Right lobe of liver (tissue), 6 donors: ENCODE measurements at places on chromosomes 16 and 17. TPM values are rescaled to one million over a fixed set of nuclear protein-coding genes. Genes with fewer than 3 reads are reported as not detected.

The KRT28 gene
- total RNA-seq = not detected

The KRT31 gene
- total RNA-seq = not detected

The MYL4 gene
- not detected for total RNA-seq

The PRSS21 gene
- not detected for total RNA-seq

The CCL23 gene
- 2.5 TPM for total RNA-seq

The ABI3 gene
- 5.3 TPM for total RNA-seq

The SCIMP gene
- 2.7 TPM for total RNA-seq

- no peaks in the 10 kb centered on the region for H3K36me3 ChIP-seq
- H3K27ac ChIP-seq = no peak overlapping the region
- no peak for DNase-seq
- H3K27me3 ChIP-seq = no peaks in the 10 kb centered on the region
Measured at GRCh38 chr17:51124640-51125503, 4.2 kb upstream of the SPAG9 start.

GRCh38 chr16:77636615-77637014 is 85.7 kb upstream of the NUDT7 start:
- no peak overlapping the region for H3K27ac ChIP-seq
- H3K4me3 ChIP-seq = no peak overlapping the region
- H3K36me3 ChIP-seq = no peaks in the 10 kb centered on the region

DNA sequence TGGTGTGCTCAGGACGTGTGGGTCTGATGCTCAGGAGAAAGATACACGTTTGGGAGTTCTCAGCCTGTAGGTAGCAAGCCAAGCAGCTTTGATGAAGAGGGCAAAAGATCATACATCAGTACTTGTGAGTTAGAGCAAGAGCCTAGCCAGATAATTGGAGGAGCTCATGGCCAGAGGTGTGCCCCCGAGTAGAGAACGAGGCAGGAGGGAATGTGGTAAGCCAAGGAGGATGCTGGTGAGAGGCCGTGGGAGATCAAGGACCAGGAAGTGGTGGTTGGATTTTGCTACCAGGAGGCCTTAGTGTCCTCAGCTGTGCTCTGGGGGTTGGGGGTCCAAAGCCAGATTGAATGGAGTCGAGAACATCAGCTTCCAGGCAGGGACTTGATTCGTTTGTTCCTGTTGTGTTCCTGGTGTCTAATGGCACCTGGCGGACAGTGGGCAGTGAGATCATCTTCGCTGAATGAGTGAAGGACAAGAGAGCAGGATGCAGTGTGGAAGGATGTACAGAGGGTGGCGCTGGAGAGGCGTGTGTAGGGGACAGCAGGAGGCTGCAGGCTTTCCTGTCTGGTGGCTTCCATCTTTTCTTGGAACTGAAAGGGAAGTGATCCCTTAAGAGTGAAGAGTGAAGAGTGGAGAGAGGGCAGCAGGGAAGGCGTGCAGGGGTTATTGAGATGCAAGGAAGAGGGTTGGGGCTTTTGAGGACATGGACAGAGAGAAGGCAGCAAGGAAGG is 11.6 kb downstream of the FBXL19 start:
- H3K36me3 ChIP-seq = no peaks in the 10 kb centered on the region
- H3K4me3 ChIP-seq = no peak overlapping the region
- H3K27ac ChIP-seq = no peak overlapping the region
- H3K27me3 ChIP-seq = no peaks in the 10 kb centered on the region

DNA sequence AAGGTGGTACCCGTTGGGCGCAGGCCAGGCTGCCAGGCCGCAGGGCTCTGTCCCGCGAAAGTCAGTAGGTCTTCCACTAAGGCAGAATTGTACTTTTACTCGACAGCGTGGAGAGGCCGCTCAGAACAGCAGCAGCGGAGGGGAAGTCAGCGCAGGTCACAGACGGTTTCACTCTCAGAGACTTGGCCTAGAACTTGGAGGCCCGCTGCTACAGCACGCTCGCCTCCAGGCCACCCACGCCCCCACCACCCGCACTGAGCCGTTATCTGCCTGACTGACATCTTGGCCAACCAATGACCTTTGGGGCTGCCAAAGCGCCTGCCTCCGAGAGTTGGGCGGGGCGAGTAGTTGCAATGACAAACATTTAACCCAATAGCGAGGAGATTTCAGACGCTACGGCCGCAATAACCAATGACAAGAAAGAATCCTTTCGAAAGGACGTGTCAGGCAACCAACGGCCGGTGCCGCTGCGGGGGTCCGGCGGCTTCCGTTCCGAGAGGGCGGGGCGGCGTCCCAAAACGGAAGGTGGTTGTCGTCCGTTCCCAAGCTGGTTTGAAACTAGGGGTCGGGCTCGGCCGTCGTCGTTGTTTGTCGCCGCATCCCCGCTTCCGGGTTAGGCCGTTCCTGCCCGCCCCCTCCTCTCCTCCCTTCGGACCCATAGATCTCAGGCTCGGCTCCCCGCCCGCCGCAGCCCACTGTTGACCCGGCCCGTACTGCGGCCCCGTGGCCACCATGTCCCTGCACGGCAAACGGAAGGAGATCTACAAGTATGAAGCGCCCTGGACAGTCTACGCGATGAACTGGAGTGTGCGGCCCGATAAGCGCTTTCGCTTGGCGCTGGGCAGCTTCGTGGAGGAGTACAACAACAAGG is at the start of gene DCAF7:
Gene DCAF7, plus strand, starts transcription at position 532 of the 871 bp plus-strand sequence. Its CDS starts 201 bp downstream, at position 733.
- H3K27me3 ChIP-seq = no peaks in the 10 kb centered on the region
- H3K36me3 ChIP-seq = no peaks in the 10 kb centered on the region
- peak; percentile 100 for DNase-seq
- H3K4me3 ChIP-seq = peak within 1 kb of the TSS; percentile 99
- no peaks in the 10 kb centered on the region for H3K4me1 ChIP-seq
- peak within 1 kb of the TSS; percentile 86 for H3K27ac ChIP-seq

DNA sequence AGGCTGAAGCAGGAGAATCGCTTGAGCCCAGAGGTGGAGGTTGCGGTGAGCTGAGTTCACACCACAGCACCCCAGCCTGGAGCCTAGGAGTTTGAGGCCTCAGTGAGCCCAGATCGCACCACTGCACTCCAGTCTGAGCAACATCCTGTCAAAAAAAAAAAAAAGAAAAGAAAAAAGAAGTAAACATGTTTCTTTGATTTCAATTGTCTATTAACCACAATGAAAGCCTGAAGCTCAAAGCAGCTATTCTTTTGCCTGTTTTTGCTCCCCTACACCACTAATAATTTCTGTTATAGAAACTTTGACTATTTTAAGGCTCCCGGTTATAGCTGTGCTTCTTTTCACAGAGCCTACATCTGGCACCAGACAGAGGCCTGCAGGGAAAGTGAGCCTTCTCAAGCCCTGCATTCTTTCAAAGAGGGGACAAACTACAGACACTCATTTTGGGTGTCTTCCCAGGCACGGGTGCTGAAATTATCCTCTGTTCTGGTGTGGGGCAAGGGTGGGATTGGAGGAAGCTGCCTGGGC is 14.2 kb upstream of the SLC52A1 start:
- peak overlapping the region; percentile 63 for H3K27ac ChIP-seq
- no peaks in the 10 kb centered on the region for H3K4me1 ChIP-seq
- H3K27me3 ChIP-seq = no peaks in the 10 kb centered on the region
- DNase-seq = no peak
- no peaks in the 10 kb centered on the region for H3K36me3 ChIP-seq

DNA sequence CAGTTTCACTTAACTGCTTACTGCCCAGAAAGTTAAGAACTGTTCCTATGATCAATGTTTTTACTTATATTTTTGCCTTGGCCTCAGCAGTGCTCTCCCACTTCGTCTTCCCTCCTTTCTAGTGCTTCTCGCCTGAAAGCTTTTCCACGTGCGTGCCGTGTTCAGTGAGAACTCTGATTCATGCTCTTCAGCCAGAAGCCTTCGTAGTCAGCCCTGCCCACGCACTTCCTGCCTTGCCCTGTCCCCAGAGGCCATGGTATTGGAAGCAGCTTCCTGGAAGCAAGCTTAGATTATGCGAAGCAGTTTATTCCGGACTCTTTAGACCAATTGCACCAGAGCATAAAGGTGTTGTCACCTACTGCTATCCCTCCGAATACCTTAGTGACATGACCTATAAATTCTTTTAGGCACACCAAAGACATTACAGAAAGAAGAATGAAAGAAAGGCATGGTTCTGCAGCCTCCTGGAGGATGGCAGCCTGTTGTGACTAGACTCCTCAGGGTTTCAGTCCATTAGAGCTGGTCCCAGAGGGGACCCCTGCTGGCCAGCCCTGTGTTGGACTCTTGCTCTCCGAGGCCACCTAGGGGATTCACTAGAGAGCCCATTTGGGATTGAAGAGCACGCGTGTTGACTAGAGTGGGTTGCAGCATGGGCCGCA is 105.2 kb downstream of the RPTOR start:
- H3K27ac ChIP-seq = no peak overlapping the region
- H3K36me3 ChIP-seq = no peaks in the 10 kb centered on the region
- no peaks in the 10 kb centered on the region for H3K4me1 ChIP-seq
- no peaks in the 10 kb centered on the region for H3K27me3 ChIP-seq
- no peak overlapping the region for H3K4me3 ChIP-seq

- no peak for DNase-seq
- H3K27ac ChIP-seq = peak overlapping the region; percentile 13
- no peaks in the 10 kb centered on the region for H3K27me3 ChIP-seq
- H3K4me1 ChIP-seq = peaks cover 10% of the 10 kb centered on the region
Measured at GRCh38 chr17:67227488-67227887, 17.5 kb downstream of the HELZ start.

DNA sequence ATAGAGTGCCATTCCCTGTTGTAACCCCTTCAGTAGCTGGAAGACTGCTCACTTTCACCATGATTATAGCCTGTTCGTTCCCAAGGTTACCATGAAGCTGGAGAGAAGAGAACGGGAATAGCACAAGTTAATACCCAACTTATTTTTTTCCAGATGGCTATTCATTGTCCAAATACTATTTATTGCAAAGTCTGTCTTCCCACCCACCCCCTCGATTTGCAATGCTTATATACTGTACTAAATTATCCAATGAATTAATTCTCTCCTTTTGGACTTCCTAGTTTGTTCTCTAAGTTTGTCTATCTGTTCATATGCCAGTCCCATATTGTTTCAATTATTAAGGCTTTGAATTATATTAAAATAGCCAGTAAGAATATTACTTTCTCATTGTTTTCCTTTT is 231.0 kb downstream of the RAB11FIP4 start:
- H3K27ac ChIP-seq = no peak overlapping the region
- H3K4me1 ChIP-seq = no peaks in the 10 kb centered on the region
- no peak overlapping the region for H3K4me3 ChIP-seq
- no peaks in the 10 kb centered on the region for H3K27me3 ChIP-seq

DNA sequence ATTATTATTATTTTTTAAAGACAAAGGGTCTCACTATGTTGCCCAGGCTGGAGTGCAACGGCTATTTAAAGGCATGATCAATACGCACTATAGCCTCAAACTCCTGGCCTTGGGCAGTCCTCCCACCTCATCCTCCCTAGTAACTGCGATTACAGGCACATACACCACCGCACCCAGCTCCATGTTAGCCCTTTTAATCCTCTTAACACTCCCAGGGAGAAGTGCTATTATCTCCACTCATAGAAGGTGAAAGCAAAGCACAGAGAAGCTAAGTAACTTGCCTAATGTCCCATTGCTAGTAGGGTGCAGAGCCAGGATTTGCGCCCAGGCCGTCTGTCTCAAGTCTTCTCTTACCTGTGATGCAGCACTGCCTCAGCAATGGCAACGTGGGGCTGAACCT is 5.0 kb downstream of the HAS3 start:
- no peaks in the 10 kb centered on the region for H3K36me3 ChIP-seq
- H3K27ac ChIP-seq = no peak overlapping the region
- H3K4me1 ChIP-seq = no peaks in the 10 kb centered on the region
- no peaks in the 10 kb centered on the region for H3K27me3 ChIP-seq

- DNase-seq = no peak
- no peak overlapping the region for H3K4me3 ChIP-seq
- H3K27ac ChIP-seq = no peak overlapping the region
- H3K4me1 ChIP-seq = no peaks in the 10 kb centered on the region
Measured at GRCh38 chr16:67043420-67043819, 14.5 kb downstream of the CBFB start.

- DNase-seq = no peak
- H3K27me3 ChIP-seq = no peaks in the 10 kb centered on the region
- H3K4me3 ChIP-seq = no peak overlapping the region
- H3K27ac ChIP-seq = no peak overlapping the region
- H3K36me3 ChIP-seq = no peaks in the 10 kb centered on the region
Measured at GRCh38 chr16:74726716-74727115, 26.1 kb upstream of the MLKL start.

DNA sequence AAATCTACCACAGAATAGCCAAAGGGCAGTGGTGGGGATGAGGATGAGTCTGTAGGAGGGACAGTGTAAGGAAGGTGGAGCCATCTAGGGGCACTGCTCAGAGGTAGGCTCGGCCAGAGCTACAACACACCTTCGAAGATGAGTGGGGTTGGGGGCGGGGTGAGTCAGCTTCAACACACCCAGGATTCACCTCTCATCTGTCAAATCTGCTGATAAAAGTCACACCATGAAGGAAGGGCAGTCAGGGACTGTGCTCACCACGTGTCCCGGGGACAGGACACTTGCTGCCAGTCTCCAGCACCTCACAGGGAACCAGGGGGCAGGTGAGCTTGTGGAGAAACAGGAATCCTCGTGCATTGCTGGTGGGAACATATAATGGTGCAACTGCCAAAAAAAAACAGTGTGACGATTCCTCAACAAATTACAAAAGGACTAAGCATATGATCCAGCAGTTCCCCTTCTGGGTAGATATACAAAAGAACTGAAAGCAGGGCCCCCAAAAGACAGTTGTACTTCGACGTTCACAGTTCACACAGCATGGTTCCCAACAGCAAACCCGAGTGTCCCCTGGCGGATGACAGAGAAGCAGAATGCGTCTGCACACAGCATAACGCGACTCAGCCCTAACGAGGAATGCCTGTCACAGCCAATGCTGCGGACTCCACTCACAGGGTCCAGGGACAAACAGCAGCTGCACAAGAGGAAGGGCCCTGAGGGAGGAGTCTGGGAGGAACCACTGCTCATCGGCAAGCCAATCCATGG is 133.1 kb downstream of the ANKRD11 start:
- H3K27me3 ChIP-seq = no peaks in the 10 kb centered on the region
- H3K4me1 ChIP-seq = peaks cover 88% of the 10 kb centered on the region
- no peak for DNase-seq
- no peak overlapping the region for H3K4me3 ChIP-seq

DNA sequence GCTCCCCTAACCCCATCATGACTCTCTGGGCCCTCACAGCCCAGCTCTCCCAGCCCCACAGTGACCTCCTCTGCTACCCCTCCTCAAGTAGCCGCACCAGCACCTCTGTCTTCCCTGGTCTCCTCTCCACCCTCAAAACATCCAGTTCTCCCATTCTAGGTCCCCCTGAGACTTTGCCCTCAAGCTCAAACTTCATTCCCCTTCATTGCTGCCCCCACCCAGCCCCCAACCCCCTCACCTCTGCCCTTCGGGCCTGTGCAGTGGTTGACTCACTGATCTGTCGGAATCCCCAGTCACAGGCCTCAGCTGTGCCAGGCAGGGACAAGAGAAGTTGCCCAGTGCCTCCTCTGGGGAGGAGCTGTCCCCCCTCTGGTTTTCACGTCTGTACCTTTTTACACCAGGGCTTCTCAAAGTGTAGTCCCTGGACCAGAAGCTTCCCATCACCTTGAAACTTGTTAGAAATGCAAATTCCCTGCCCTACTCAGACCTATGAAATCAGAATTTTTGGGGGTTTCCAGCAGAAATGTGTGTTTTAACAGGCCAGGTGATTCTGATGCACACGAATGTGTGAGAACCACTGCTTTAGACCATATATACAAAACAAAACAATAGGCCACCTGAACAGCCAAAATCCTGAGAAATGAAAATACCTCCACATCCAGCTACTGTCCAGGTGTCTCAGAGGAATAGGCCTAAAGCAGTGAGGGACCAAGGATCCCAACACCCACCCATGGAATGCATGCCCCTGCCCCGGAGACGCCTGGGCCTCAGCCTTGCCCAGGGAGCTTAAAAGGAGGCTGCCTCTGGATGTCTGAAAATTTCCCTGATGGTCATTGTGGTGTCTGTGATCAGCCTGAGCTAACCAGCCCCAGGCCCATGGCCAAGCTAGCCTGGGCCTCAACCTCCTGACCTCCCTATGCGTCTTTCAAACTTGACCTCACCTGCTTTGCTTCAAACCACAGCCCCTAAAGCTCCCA is 853 bp upstream of the DOK4 start:
- no peak overlapping the region for H3K27ac ChIP-seq
- peaks cover 8% of the 10 kb centered on the region for H3K4me1 ChIP-seq
- no peaks in the 10 kb centered on the region for H3K36me3 ChIP-seq
- DNase-seq = peak; percentile 38
- H3K27me3 ChIP-seq = no peaks in the 10 kb centered on the region
